ENCODE measurements at places on chromosomes 5 and 9.

DNA sequence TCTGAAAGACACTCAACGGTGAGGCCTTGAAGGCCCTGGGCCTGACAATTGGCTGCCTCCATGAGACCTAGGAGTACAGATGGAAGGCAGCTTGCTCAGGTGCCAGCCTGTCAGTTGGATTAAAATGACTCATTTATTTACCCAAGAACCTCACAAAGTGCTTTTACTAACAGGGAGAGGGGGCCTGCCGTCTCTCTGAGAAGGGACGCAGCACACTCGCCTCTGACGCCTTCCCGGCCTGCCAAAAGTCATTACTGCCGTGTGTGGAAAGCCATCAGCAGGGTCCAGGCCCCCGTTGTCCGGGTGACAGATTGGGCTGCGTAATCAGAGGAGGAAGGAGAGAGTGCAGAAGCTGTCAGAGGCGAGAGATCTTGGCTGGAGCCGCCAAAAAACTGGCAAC, 32.4 kb downstream of the DDX31 start:
- DNase-seq = no peak

DNA sequence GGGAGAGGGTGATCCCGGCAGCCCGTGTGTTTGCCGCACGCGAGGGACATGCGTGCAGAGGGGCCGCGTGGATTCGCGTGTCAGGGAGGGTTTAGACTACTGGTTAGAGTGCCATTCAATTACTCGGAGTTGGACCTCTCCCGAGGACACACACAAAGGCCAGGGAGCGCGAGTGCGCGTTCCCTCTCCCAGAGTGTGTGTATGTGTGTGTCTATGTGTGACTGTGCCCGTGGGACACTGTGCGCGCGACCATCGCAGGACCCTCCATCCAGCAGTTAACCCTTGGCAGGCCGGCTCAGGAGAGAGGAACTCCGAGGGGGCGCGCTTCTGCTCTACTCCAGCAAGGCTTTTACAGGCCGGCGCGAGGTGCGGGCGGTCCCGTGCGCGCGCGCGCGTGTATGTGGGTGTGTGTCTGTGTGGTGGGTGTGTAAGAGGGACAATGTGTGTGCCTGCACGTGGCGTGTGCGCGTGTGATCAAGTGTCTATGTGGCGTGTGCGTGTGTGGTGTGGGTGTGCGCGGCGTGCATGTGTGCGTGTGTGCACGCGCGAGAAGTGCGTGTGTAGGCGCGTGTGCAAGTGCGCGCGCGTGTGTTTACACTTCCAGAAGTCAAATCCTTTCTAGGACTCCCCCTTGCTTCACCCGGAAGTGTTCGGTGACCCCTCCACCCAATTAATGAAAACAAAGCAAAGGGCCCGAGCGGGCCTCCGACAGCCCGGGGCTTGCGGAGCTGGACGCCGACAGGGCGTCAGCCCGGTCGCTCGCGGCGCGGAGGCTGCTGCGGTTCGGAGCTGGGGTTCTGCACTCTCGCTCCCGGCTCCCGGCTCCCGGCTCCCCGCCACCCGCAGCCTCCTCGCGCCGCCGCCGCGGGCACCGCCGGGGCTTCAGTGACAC, 75.3 kb upstream of the TBCA start:
- peak; percentile 49 for DNase-seq

DNA sequence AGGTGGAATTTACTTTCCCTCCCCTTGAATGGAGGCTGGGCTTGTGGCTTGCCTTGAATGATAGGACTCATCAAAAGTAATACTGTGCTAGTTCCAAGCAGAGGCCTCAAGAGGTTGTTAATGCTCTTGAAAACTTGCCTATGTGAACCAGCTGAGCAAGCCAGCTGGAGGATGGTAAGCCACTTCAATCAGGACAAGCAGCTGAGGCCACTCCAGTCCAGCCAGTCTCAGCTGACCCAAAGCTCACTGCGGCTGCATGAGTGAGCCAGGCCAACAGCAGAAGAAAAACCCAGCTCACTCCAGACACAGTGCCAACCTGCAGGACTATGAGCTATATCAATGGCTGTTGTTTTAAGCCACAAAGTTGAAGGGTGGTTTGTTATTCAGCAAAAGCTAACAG, 182.8 kb downstream of the MCTP1 start:
- no peak for DNase-seq

- DNase-seq = peak; percentile 70
Measured at GRCh38 chr9:136409557-136410455, 608 bp downstream of the ENTR1 start.

- no peak for DNase-seq
Measured at GRCh38 chr5:73946278-73946677, 320.3 kb downstream of the ARHGEF28 start.

DNA sequence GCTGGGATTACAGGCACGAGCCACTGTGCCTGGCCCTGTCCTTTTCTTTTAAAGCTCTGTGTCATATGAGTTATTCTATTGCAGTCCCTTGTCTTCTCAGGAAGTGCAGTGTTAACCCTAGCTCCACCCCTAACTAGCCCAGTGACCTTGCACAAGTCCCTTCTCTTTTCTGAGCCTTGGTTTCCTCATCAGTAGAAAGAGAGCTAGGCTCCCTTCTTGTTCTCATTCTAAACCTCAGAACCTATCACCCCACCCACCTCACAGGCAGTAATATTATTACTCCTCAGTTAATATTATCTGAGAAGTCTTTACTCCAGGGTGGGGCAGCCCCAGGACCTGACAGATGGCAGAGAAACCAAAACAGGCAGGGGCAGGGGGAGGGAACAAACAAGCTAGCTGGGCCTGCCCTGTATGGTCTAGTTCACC, 7.2 kb downstream of the CYFIP2 start:
- no peak for DNase-seq

DNA sequence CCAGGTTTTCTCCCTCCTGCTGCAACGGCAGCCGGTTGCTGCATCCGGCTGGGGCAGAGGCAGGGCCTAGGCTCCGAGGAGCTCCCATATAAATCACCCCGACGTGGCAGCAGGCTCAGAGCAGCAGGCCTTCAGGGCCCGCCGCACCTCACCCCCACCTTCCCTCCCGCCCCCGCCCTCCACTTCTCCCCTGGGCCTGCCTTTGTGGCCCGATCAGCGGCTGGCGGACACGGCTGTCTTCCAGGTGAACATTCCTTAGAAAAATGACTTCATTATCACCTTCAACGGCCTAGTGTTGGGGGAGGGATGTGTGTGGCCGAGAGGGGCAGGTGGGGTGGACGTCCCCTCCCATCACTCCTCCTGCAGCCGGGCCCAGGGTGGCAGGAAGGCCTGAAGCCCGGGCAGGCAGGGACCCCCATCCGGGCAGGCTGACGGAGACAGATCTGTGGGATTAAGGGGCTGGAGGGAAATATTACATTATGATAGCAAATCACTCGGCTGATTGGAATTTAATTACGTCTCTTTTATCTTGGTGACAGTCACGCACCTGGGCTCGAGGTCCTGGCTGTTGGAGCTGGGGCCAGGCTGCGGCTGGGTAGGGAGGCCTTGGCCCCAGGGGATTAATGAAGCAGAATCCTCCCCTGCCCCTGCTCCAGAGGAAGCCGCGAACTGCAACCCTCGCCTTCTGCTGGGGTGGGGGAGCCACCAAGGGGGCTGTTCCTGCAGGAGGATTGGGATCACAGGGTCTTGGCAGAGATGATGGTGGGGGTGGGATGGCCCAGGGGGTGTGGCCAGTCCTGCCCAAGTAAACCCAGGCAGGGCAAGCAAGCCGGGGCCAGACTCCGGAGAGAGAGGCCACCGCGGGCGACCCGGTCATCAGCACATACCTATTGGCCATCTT, 38.4 kb upstream of the RXRA start:
- DNase-seq = peak; percentile 51

DNA sequence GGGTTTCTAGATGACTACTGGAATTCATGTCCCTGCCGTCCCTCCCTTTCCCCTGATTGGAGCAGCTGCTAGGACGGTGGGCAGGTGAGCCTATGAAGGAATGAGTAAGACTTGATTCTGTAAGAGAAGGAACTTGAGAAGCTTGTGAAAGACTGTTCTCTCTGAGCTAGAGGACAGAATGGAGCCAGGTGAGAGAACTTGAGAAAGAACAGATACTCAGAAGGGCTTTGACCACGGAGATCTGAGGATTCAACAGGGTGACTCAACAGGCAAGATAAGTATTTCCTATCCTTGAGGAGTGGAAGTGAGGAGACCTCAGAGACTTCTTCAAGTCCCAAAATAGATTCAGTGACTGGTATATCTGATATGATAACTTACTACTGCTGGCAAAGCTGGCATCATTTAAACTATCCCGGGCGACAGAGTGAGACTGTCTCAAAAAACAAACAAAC, 41.9 kb downstream of the HSDL2 start:
- no peak for DNase-seq

GRCh38 chr5:7391215-7391614, 4.7 kb upstream of the ADCY2 start:
- DNase-seq = no peak

DNA sequence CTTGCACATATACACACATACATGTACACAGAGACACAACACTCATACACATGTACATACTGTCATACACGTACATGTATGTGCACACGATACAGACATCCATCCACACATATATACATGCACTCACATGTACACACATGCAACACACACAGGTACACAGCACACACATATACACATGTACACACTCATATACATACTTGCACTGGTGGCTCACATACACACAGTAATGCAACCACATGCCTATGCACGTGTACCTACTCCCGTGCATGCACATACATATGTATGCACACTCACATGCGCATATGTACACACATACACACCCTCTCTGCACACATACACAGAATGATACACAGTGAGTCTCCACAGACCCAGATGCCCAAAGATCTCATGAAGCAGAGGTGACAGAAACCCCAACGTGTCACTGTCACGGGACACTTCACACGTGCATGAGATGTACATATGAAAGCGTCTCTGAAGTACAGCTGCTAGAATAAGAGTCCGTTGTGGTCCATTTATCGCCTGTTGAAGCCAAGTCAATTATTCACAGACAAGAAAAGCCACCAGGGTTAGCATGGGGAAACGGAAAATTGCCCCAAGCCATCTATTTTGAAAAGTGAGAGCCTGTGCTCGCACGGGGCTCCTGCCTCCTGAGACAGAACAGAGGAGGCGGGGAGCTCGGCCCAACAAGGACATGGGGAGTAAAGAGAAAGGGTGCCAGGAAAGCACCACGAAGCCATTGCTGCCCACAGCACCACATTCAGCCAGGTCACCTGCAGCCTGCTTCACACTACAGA, 24.9 kb downstream of the LPCAT1 start:
- DNase-seq = no peak

DNA sequence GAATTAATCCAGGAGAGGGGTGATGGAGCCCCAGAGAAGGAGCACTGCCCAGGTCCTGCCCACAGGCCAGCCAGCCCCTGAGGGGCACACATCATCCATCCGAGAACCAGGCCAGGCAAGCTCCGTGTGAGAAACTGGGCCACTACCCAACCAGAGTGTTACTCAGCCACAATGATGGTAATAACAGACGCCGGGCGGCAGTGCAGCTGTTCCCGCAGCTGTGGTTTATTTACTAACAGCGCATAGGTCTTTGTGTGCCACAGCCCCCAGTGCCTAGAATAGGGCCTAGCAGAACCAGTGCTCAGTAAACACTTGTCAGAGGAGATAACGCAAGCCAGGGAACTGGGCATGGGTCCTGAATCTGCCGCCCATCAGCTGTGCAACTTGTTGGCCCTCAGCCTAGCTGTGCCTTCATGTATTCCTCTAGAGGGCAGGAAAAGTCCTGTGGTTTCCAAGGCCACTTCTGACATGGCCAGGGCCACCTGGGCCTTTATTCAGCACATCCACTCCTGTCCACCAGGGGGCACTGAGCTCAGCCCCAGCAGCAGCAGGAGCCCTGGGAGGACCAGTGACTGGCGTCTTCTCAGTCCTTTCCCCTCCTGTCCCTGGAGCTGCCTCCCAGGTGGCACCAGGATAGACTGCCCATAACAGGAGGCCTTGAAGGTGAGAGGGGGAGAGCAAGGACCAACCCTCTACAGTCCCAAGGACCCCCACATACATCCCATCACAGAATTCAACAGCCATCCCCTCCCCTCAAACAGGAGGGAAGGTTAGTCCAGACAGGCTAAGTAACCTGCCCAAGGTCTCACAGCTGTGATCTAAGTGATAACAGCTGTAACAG, 2.1 kb downstream of the MXD3 start:
- DNase-seq = peak; percentile 72

GRCh38 chr5:88860501-88860900, 22.5 kb downstream of the MEF2C start:
- DNase-seq = no peak

GRCh38 chr9:124532897-124533296, 25.7 kb upstream of the NR5A1 start:
- DNase-seq = no peak

- DNase-seq = no peak
Measured at GRCh38 chr5:58818465-58818864, 235.6 kb downstream of the RAB3C start.

- no peak for DNase-seq
Measured at GRCh38 chr5:150284311-150284710, 5.3 kb downstream of the CAMK2A start.

- peak; percentile 36 for DNase-seq
Measured at GRCh38 chr5:176994460-176995121, 12.0 kb downstream of the UIMC1 start.

- no peak for DNase-seq
Measured at GRCh38 chr5:126780165-126780827, 3.4 kb downstream of the LMNB1 start.

DNA sequence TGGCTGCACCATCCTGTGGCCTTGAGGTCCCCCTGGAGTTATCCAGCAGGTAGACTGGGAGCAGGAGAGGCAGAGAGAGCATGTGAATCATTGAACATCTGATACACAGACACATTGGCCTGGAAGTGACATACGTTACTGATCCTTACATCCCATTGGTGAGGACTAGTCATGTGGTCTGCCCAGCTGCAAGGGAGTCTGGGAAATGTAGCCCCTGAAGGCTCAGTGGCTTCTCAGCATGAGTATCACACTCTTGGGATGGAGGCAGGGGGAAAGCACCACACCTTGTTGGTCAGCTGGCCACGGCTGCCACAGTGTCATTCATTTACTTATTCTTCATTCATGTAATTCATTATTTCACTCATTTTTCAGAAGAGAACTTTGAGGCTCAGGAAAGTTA, 13.3 kb upstream of the KCNMB1 start:
- DNase-seq = no peak

GRCh38 chr5:23084815-23085214, 231.7 kb upstream of the CDH12 start:
- DNase-seq = no peak

GRCh38 chr5:126199467-126199866, 223.7 kb upstream of the GRAMD2B start:
- no peak for DNase-seq

DNA sequence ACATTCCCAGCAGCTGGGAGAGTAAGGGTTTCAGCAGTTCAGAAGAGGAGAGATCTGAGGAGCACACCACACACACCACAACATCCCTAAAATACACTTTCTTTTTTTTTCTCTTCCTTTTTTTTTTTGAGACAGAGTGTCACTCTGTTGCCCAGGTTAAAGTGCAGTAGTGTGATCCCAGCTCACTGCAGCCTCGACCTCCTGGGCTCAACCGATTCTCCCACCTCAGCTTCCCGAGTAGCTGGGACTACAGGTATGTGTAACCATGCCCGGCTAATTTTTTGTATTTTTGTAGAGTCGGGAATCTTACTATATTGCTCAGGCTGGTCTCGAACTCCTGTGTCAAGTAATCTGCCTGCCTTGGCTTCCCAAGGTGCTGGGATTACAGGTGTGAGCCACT, 9.7 kb upstream of the UBAP1 start:
- no peak for DNase-seq

- DNase-seq = no peak
Measured at GRCh38 chr5:76386360-76386759, 16.7 kb upstream of the IQGAP2 start.

GRCh38 chr5:157865781-157866180, 6.8 kb upstream of the CLINT1 start:
- no peak for DNase-seq

GRCh38 chr9:77841739-77842386, 189.7 kb downstream of the GNAQ start:
- DNase-seq = no peak
